ENCODE measurements at places on chromosomes 3 and 15.
A peak's percentile ranks its signal among the peaks of the same experiment; 100 is the strongest.

GRCh38 chr3:8352475-8352874 is 149.1 kb upstream of the LMCD1 start:
- DNase-seq = no peak

GRCh38 chr15:53323191-53323590 is 436.3 kb downstream of the WDR72 start:
- no peak for DNase-seq

- no peak for DNase-seq
Observed at GRCh38 chr15:50747523-50747922, 18.0 kb downstream of the SPPL2A start.

- no peak for DNase-seq
Observed at GRCh38 chr3:155019575-155019974, 60.5 kb upstream of the MME start.

GRCh38 chr3:133644768-133645167 is 17.0 kb downstream of the TOPBP1 start:
- DNase-seq = no peak

GRCh38 chr3:151265866-151266265 is 12.5 kb downstream of the P2RY14 start:
- peak; percentile 6 for DNase-seq

DNA sequence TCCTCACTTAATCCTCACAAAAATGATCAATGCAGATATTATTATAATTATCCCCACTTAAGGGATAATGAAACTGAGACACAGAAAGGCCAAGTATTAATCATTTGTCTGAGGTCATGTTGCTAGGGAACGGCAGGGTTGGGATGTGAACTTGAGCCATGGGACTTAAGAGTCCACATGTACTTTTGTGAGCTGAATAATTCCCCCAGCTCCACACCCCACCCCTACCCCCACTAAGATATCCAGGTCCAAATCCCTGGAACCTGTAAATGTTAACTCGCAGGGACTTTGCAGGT is 290.5 kb upstream of the GADL1 start:
- no peak for DNase-seq

GRCh38 chr15:77168616-77169015 is 97.7 kb upstream of the TSPAN3 start:
- DNase-seq = no peak

DNA sequence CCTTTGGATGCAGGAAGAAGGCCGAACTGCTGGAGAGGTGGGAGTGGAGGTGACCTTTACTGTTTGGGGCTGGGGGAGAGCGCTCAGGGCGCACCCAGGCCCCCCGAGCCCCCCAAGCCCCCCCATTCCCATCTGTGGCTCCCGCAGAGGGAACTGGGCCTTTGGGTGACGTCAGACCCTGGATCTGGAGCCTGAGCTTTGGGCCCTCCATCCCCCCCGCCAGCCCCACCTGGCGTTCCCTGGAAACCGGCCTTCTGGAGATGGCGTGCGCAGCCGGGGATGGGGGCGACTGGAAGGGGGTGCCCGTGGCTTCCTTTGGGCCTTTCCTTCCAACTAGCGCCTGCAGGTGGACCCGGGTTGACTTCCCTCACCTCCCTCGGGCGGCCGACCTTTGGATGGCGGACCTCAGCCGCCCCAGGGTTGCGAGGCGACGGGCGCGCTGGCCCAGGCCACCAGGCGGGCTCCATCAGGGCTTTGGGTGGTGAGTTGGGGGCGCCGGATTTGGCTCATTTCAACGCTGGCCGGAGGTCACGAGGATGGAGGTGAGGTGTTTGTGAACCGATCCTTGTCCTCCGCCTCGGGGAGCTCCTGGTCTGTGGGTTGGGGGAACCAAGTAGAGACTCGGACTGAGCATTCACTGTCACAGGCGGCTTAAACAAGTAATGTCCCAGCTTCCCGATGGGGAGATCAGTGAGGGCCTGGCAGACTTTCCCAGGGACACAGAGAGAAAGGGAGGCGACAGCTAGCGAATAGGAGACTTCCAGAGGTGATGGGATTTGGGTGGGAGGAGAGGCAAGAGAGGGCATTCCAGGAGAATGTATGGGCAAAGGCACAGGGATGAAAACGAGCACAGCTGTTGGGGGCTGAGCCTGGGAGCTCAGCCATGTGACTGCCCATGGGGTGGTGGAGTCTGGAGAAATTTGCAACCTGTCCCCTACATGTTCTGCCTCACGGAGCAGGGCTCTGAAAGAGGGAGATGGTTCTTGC is 709 bp downstream of the SCAMP5 start:
- DNase-seq = no peak

DNA sequence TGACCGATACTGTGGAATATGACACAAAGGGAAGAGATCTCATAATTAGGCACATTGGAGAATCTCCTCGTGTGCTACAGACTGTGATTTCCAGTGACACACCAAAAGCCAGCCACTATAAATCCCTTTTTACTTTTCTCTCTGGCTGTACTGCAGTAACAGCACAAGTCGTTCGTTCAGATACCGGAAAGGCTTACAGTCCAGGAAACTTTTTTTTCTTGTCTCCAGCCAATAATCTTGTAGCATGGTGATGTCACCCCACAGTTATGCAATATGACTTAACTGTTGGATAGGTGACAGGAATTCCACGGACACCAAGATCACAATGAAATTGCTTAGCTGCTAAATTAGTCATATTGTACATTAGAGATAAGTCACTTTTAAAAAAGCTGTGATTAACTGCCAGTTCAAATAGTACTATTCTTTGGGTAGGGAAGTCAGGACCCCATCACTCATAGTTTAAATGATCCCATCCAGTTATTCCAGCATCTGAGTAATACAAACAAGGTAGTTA is 36.3 kb upstream of the TSC22D2 start:
- DNase-seq = no peak

- DNase-seq = no peak
Observed at GRCh38 chr15:70632491-70633102, 130.8 kb downstream of the UACA start.

GRCh38 chr3:25916321-25916720 is 126.4 kb downstream of the OXSM start:
- DNase-seq = no peak

- no peak for DNase-seq
Observed at GRCh38 chr3:49554633-49555265, 472 bp downstream of the BSN start.

GRCh38 chr3:71258116-71258515 is 325.4 kb downstream of the FOXP1 start:
- DNase-seq = no peak

- no peak for DNase-seq
Observed at GRCh38 chr3:16559653-16560365, 45.4 kb downstream of the DAZL start.

DNA sequence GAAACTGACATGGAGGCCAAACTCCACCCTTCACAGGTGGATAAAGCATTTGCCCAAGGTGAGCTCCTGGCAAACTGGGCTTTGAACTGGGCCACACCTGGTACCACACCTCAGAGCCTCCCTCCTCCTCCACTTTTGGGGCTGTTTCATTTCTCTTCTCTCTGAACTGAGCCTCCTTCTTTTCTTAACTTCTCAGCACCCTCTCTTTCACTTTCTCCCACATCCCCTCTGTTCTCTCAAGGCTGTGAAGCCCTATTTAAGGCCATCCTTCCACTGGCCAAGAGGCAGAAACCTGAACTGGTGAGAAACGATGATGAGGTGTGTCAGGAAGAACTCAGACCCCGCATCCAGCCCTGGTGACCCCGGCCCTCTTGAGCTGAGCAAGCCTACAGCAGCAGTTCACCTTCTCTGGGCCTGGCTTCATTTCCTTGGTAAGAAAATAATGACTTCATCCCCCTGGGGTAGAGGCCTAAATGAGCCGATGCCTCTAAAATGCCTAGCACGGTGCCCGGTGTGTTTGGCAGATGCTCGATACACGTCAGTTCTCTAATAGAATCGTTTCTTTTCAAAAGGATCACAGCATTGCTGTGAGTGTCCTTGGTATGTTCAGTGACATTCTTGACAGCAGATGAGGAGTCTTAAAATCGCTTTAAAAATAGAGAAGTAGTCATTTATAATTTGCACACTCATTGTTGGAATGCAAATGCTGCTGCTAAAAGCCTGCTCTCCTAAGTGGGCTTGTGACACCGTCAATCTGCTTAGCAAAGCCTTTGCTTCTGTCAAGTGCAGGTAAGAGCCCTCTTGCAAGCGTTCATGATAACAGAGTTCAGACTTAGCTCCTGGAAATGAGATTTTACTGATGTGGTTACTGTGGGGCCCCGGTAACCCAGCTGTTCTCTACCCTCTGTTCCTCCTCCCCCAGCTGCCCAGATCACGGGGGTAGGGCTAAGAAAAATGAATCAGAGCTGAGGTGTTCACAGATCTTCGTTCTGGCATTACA is 97.7 kb upstream of the ATP2B2 start:
- DNase-seq = peak; percentile 82

DNA sequence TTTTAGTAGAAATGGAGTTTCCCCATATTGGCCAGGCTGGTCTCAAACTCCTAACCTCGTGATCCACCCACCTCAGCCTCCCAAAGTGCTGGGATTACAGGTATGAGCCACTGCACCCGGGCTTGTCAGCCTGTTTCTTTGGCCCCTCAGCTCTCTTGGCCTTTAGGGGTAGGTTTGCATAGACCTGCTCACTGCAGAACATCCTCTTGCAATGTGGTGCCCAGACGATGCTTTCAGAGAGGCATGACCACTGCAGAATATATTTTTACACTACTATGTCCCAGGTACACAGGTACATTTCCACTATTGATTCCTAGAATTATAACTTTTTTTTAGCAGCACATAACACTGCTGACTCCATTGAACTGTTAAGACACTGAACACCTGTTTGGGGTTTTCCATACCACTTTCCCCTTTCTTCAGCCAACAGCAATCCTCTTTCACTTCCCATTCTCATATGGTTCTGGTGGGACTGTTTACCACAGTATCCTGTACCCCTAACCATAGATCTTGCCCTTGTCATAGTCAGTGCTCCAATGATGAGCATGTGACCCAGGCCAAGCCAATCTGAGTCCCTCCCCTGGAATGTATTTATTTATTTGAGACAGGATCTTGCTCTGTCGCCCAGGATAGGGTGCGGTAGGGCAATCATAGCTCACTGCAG is 21.1 kb downstream of the CCDC32 start:
- DNase-seq = no peak

- DNase-seq = no peak
Observed at GRCh38 chr15:44595656-44596510, 58.9 kb downstream of the EIF3J start.

DNA sequence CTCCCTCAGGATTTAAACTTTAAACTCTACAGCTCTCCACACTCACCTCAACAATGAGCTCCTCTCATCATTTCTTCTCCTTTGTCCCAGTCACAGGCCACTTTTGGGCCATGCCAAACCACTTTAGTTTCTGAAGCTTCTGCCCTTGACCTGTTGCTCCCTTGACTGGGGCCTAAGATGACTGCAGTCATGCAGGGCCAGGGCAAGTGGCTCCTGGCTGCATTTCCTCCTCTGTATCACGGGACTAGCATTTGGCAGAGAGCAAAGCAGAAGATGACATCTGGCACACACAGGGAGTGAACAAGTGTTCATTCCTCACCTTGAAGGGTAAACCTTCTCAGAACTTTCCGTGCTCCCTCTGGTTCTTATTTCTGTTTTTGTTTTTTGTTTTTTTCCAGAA is 136.9 kb downstream of the PDE8A start:
- no peak for DNase-seq

GRCh38 chr3:138371070-138371965 is 22.9 kb downstream of the MRAS start:
- peak; percentile 6 for DNase-seq

- no peak for DNase-seq
Observed at GRCh38 chr3:54032598-54032997, 89.8 kb upstream of the CACNA2D3 start.

GRCh38 chr3:127037971-127038446 is 55.1 kb downstream of the PLXNA1 start:
- DNase-seq = no peak

DNA sequence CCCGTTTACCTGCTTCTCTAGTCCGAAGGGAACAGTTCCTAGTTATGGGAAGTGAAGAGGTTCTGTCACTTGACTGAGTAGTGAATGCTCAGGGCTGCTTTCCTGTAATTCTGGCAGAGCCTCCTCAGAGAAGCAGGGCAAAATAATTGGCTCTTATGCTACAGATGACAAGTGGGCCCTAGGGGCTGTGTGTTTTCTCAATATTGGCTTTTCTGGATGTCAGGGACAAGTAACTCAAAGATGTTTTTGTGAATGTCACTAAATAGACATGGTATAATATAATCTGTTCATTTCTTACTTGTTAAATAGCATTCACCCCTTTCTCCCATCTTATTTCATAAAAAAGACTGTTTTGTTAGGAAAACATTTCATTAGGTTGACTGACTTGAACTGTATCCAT is 40.1 kb downstream of the SGO1 start:
- DNase-seq = no peak

DNA sequence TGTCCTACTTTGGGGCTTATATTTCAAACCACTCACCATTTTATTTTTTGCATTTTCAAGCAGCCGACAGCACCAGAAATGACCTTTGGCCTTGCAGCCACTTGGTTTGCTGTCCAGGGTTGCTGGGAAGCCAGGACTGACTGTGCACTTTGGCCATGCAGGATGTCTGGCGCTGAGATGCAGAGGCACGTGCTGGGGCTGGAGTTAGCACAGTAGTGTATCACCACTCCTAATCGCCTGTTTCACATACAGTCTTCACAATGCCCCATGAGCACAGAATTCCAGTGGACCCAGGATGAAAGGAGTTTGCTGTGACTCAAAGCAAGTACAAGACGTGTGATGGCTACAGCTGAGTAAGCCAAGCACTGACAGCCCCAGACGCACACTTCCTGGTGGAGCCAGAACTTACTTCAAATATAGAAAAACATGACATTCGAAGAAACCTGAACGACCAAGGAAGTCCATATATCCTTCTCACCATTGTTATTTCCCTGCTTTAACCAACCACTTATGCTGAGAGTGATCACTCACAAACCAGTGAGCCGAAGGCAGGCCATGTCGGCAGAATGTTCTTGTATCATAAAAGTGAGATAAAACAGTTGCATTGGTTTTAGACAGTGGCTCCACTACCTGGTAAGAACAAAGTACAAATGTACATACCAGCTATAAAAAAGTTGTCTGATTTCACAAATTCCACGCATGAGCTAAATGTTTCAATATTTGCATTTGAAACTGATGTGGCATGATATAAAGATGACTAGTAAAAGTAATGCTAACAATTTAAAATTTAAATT is 16.0 kb downstream of the OCA2 start:
- DNase-seq = no peak

DNA sequence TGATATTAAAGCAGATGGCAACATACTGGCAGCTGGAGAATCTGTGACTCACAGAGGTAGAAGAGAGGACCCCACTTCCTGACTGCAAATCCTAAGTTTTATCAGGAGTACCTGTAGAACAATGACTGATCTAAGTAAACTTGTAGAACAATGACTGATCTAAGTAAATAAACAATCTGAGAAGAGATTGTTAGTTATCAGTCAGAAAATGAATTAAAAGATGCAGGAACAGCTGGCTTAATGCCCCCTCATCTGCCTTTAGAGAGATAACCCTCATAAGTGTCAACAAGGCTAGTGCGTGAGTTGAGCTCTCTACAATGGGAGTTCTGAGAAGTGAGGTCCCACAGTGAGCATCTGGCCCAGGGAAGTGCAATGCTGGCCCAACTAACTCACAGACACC is 14.6 kb downstream of the ACAD11 start:
- no peak for DNase-seq

- DNase-seq = no peak
Observed at GRCh38 chr3:59764171-59764570, 714.3 kb upstream of the CFAP20DC start.
